DMS79 treated with DMSO at 0.1 percent for 48 hours (cell line): ENCODE measurements at places on chromosomes 11 and 22.

DNA sequence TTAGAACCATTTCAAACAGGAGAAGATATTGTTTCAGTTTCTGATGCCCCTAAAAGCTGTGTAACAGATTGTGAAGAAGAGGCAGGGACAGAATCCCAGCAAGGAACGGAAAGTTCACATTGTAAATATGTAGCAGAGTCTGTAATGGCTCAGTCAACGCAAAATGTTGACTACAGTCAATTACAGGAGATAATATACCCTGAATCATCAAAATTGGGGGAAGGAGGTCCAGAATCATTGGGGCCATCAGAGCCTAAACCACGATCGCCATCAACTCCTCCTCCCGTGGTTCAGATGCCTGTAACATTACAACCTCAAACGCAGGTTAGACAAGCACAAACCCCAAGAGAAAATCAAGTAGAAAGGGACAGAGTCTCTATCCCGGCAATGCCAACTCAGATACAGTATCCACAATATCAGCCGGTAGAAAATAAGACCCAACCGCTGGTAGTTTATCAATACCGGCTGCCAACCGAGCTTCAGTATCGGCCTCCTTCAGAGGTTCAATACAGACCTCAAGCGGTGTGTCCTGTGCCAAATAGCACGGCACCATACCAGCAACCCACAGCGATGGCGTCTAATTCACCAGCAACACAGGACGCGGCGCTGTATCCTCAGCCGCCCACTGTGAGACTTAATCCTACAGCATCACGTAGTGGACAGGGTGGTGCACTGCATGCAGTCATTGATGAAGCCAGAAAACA is 40.8 kb downstream of the IGLL1 start:
- peak; percentile 69 for DNase-seq

DNA sequence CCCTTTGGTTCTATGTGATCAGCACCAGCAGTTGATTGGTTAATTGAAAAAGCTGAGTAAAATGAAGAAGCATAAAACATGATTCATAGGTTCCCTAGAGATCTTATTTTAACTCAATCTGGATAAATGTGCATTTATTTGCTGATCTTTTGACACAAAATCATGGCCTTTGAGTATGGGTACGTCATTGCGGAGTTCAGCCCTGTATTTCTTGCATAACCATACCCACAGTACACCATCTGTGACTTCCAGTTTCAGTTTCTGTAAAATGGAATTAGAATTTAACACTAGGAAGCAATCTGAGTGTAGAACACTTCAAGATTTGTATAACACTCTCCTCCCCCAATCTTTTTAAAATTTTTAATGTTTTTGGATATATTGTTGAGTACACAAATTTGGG is 358.2 kb downstream of the DDX10 start:
- no peak for DNase-seq

DNA sequence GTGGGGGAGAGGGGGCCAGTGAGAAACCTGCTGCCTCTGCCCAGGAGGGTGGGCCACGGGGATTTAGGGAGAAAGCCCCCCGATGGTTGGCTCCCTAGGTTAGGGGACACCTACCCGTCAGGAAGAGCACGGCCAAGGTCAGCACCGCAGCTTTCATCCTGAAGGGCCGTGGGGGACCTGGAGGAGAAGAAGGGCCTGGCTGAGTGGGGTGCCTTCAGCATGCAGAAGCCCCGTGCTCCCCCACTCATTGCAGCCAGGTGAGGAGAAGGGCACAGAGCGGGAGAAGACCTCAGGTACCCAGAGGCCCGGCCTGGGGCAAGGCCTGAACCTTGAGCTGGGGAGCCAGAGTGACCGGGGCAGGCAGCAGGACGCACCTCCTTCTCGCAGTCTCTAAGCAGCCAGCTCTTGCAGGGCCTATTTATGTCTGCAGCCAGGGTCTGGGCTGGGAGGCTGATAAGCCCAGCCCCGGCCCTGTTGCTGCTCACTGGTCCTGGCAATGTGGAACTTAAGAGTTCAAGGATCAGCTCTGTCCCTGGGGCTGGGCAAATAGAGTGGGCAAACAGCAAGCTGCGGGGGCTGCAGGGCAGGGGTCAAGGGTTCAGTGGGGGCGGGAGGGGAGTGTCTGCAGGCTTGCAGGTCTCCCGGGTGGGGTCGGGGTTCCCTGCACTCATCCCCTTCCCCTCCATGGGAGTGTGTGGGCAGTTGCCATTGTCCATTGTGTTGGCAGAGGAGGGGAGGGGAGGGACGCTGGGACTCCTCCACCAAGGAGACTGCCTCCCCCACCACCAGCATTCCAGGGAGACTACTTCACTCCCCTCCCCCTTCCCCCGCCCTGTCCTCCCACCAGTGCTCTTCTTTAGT is at the start of gene APOA1:
APOA1 (minus strand) TSS at position 392 of the 861 bp plus-strand sequence; CDS start at position 157, 235 bp downstream.
- DNase-seq, result no peak

DNA sequence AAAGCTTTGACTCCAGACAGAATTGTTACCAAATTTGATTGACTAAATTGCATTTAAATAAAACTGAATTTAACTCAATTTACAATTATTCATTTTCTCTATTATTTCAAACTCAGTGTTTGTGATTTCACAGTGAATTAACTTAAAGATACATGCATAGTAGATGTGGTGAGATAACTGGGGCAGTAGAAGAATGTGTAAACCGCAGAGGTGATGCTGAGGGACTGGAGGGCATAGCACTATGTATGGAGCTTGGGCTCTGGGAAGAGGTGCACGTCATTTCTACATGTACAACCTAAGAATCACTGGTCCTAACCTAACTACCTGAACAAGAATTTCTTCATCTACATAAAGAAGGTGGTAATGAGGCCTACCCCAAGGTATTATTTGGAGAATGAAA is 13.7 kb downstream of the OR5B17 start:
- no peak for DNase-seq

GRCh38 chr11:20337526-20338154 is 25.9 kb upstream of the HTATIP2 start:
- peak; percentile 44 for DNase-seq

GRCh38 chr22:27930331-27931060 is 11.4 kb upstream of the PITPNB start:
- DNase-seq, result no peak

DNA sequence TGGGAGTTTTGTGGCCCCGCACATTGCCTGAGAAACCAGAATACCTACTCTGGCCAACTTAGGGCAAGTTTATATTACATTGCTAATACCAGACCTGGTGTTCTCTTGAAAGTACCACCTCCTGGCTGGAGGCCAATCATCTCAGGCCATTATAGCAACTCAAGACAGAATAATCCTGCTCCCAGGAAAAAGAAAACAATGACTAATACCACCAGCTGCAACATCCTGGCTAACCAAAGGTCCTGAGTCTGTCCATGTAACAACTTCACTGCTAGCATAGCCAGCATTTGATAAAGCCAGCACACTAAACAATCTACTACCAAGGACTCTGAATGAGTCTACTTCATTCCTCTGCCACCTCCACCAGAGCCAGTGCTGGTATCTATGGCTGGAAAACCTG is 1298.7 kb upstream of the CNTN5 start:
- no peak for DNase-seq

DNA sequence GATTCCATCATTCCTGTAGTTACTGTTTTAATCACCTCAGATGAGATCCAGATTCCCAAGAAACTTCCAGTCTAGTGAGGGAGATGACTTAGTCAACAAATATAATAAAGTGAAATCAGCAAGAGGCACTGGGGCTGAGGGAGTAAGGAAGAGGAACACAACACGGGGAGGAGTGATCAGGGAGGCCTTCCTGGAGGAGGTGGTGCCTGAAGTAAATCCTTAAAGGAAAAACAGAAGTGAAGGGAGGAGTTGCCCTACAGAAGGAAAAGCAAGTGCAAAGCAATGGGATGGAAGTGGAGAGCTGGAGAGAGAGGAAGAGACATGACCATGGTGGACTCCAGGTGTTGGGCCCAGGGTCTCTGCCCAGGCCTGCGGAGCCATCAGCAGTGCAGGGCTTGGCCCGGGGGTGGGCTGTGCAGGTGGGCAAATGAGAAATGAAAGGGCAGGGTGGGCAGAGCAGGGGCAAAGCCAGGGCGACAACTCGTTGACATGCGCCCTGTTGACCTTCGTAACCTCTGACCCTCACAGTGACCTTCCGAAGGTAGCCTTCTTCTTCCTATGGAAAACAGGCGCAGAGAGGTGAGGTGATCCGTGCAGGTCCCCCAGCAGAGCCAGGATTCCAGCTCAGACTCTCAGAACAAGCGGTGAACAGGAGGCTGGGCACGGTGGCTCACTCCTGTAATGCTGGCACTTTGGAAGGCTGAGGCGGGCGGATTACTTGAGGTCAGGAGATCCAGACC is 12.1 kb upstream of the PPARA start:
- DNase-seq, result no peak

GRCh38 chr11:88799771-88800500 is 265.8 kb downstream of the GRM5 start:
- DNase-seq, result no peak

- no peak for DNase-seq
Measured at GRCh38 chr11:77457340-77457739, 16.6 kb downstream of the PAK1 start.

- DNase-seq, result no peak
Measured at GRCh38 chr11:11313426-11313825, 39.6 kb downstream of the CSNK2A3 start.

DNA sequence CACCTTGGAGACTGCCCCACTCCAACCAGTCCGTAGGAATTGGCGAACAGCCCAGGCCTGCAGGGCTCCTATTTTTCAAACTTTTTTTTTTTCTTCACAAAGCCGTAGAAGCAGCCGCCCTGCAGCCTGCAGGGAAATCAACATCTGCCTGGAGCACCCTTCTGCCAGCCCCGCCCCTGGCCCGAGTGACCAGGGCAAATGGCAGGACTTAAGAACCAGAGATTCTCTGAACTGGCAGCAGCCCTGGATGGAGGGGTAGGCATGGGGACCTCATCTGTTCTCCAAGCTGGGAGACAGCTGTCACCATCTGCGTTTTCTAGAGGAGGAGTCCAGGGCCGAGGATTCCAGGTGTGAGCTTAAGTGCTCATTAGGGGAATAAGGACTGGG is 5.6 kb downstream of the SCN2B start:
- peak; percentile 74 for DNase-seq

DNA sequence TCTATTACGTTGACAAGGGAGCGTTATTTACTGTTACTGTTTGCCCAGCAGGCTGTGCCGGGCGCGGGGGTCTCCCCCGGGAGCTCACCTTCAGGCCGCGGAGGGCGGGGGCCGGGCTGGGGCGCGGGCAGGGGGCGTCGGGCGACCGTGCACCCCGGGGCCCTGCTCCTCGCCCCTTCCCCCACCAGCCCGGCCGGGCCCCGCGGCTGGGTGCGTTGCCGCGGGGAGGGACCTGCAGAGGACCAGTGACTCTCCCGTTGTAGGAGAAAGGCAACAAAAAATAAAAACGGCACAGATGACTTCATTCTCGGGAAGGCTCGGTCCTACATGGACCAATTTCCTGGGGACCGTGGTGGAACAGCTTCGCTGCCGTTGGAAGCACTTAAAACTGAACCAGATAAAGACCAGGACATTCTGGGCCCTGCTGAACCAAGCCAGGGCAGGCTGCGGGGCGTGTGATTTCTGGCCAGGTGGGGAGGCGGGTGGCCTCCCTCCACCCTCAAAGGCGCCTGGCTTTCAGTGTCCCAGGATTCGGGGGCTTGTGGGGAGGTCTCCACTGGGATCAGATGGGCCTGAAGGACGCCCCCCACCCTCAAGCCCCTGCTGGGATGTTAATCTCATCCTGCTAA is 57.4 kb downstream of the IGLL1 start:
- no peak for DNase-seq

GRCh38 chr11:91804042-91804441 is 420.6 kb upstream of the FAT3 start:
- no peak for DNase-seq

GRCh38 chr11:118167906-118168305 is 8.5 kb downstream of the SCN2B start:
- no peak for DNase-seq

- DNase-seq, result no peak
Measured at GRCh38 chr22:45648301-45649117, 23.1 kb upstream of the ATXN10 start.

DNA sequence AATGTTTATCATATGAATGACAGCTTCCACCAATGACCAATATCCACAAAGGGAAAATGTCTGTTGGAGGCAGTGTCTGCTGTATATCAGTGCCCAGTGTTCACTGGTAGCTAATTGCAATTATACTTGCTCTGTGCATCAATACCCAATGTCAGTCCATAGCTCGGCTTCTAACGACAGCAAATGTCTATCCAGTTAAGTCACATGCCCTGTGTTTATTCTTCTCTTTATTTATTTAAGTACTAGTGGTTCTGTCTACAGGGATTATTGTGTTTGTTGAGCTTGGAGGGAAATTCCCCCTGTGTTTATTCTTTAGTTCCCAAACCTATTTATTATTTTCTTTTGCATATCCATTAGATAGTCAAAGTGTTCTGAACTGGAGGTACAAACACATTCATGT is 18.6 kb downstream of the TSKU start:
- no peak for DNase-seq

- DNase-seq, result peak; percentile 96
Measured at GRCh38 chr11:119722281-119722794, 6.7 kb downstream of the NECTIN1 start.

DNA sequence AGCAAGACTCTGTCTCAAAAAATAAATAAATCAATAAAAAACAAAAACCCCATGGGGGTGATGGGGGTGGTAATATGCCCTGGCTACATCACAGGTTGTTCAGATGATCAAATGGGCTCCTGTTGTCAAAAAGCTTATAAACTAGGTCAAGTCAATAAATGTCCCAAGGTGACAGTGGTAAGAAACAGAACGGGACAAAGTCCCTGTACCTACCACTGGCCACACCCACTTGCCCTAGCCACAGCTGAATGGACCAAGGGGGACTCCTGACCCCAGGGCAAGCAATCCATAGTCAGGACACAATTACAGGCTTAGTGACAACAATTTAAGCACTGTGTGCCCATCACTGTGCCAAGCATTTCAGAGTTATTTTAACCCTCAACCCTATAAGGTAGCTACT is 6.0 kb downstream of the NAGA start:
- DNase-seq, result no peak

DNA sequence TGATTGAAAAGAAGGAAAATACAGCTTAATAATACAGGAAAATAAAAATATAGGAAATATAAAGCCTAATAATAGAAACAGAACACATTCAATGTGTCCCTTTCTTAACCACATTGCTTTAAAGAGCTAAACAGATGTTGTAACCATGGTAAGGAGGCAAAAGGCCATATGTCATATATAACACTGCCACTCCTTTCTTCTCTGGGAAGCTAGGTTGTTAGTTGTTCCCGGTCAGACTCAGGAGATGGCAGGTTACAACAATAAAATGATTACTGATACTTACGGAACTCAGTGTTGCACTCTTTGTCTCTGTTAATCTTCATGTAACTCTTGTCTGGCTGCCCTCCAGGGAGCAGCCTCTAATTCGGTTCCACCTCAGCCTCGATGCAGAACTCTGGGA is 134.7 kb upstream of the PGR start:
- DNase-seq, result no peak

DNA sequence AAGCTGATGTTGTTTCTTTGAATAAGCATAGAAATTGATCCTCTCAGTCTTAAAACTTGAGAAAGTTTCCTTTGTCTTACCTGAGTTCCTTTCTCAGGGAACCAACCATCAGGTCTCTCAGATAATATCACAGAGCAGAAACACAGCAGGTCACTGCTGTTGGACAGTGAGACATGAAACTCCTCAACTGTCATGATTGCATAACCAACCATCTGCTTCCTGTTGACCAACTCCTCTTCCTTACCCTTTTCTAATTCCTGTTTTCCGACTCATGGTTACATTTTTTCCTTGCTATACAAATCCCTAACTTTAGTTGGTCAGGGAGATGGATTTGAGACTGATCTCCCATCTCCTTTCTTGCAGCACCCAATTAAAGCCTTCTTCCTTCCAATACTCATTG is 845.3 kb downstream of the FAM181B start:
- no peak for DNase-seq
